ENCODE measurements at places on chromosomes 1 and 21.

GRCh38 chr21:33219954-33220353 is 9.8 kb upstream of the IFNAR2 start:
- no peak for DNase-seq

DNA sequence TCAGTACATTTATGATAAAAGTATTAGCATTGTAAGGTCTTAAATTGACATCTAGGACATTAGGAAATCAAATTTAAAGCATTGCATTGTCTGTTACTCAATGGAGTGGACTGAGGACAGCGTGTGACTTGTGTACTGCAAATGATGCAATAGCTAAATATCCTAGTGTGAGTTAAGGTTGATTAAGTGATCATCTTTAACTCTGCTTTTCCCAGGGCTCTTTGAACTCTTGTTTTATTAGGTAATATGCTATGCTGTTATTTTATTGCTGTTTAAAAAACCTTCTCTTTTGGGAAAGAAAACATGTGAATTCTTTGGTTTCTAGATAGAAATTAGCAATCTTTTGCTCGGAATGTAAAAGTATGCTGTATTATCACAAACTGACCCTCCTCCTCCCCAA is 38.6 kb downstream of the NFIA start:
- no peak for DNase-seq

- no peak for DNase-seq
These were observed 79.3 kb downstream of the HMCN1 start for GRCh38 chr1:185813401-185813979.

DNA sequence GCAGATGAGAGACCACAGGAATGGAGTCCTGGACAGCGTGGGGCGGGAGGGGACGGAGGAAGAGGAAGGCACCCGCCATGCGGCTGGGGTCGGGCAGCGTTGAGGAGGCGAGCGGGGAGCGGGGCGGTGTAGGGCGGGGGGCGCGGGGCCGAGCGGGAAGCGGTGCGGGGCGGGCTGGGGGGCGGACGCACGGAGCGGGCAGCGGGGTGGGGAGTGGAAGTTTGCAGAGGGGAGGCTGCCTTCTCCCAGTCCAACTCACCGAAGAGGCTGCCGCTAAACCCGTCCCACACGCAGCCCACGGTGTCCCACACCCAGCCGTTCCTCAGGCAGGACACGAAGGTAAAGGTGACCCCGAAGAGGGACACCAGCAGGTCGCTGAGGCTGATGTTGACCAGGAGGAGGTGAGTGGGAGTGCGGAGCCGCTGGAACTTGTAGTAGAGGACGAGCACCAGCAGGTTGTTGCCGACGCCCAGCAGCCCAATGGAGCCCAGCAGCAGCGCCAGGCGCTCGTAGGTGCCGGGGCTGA is 483 bp downstream of the CHML start:
- peak; percentile 67 for DNase-seq

DNA sequence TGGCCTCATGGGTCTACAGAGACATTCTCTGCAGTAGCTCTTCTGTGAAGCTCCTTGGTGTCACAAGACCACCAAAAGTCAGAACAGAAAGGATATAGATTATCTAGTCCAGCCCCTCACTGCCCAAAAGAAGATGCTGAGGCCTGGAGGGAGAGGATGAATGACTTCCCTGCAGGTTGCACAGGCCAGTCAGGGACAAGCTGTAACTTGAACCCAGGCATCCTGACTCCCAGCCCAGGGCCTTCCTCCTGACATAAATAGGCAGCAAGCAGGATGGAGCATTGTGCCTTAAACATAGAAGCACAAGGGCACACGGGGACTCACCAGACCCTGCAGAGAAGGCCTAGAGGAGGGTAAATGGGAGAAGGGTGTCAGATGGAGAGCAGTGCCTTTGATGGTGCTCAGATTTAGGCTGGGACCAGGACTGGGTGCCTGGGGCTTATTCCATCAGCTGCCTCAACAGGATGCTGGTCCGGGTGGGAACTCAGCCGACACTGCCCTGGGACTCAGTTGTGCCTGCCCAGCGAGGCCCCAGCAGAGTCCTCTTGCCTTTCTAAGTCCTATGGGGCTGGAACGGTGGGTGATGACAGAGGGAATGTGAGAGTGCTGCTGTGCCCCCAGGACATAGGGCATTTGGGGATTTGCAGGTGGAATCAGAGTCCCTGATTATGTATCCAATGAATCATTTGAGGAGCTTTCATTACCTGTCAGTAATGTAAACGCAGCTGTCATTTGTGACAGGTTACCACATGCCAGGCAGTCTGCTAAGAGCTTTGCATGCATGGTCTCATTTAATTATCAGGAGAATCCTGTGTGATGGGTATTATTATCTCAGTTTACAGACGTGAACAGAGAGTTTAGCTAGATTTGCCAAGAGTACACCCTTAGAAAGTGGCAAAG is 13.2 kb downstream of the S100A7A start:
- DNase-seq, result no peak

DNA sequence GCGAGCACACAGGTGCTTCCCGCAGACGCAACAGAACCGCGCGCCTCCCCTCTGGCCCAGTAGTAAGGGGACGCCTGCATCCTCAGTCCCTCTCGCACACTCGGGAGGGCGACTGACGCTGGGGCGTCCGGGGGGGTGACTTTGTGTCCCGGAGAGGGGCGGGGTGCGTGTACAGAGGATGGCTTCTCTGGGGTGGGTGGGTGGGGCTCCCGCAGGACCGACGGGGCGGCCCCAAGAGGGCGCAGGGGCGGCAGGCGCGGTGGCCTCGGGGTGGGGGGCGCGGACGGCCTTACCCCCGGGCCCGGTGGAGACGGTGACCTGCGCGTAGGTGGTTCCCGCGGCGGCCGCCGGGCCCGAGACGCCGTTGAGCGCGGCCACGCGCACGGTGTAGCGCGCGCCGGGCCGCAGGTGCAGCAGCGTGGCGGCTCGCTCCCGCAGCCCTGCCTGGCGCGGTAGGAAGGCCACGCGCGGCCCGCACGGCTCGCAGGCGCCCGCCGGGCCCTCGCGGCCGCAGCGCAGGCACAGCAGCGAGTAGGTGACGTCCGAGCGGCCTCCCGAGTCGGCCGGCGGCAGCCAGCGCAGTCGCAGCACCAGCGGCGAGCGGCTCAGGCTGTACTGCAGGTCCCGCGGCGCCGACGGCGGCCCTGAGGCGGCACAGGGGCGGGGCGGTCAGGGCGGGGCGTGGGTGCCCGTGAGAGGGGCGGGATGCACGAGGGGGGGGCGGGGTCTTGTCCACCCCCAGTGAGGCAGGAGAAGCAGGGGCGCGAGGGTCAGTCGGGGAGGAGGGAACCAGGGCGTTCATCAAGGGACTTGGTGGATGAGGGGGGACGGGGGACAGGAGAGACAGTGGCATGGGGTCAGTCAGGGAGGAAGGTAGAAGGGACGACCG is 12.1 kb downstream of the EPHA10 start:
- no peak for DNase-seq

GRCh38 chr1:29062157-29062942 is 61.4 kb downstream of the TMEM200B start:
- DNase-seq, result no peak

DNA sequence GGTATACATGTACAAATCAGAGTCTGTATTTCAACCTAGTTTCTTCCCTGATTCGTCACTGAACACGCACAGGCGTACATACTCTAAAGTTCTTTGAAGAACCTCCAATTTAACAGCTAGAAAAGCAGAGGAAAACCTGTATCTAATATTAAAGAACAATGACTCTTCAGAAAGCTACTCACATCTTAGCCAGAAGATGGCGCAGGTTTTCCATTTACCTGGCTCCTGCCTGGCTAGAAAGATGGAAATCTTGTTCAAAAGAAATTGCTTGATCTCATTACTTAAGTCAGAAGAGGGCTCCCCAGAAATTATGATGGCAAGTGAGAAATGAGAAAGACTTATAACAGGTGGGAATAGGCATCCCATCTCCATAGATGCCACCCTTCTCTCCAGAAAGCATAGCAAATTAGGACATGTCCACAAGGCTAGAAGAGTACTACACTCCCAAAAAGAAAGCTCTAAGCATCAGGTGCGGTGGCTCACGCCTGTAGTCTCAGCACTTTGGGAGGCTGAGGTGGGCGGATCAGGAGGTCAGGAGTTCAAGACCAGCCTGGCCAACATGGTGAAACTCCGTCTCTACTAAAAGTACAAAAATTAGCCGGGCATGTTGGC is 19.0 kb upstream of the L1TD1 start:
- no peak for DNase-seq

- DNase-seq, result no peak
These were observed 54.0 kb downstream of the KLHL20 start for GRCh38 chr1:173768827-173769226.

DNA sequence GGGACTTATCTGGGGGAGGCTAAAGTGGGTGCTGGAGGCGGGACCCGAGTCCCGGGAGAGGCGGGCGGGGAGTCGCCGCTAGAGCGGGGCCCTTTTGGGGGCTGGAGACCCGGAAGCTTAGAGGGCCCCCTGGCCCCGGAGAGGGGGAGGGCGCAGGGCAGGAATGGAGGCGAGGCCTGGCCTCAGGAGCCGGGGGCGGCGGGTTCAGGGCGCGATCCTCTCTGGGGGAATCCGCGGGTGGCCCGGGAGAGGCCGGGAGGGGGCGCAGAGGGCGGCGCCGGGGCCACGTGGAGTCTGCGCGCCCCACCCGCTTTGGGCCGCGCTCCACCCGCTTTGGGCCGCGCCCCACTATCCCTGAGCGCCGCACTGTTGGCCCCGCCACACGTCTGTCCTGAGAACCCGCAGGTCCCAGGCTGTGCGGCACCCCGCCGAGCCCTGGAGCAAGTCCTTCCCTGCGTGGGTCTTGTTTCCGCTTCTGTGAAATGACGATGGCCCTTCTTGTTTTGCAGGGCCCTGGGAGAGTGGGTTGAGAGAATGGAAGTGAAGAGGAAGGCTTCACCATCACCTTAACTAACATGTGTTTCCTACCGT is 84.4 kb downstream of the NKAIN1 start:
- peak; percentile 76 for DNase-seq

- no peak for DNase-seq
These were observed 24.5 kb upstream of the CCN1 start for GRCh38 chr1:85555867-85556573.

GRCh38 chr1:168136709-168137514 is at the start of gene GPR161:
GPR161 (minus strand) TSS chr1:168136930; CDS start chr1:168104850, 32,080 bp downstream.
- peak; percentile 75 for DNase-seq

DNA sequence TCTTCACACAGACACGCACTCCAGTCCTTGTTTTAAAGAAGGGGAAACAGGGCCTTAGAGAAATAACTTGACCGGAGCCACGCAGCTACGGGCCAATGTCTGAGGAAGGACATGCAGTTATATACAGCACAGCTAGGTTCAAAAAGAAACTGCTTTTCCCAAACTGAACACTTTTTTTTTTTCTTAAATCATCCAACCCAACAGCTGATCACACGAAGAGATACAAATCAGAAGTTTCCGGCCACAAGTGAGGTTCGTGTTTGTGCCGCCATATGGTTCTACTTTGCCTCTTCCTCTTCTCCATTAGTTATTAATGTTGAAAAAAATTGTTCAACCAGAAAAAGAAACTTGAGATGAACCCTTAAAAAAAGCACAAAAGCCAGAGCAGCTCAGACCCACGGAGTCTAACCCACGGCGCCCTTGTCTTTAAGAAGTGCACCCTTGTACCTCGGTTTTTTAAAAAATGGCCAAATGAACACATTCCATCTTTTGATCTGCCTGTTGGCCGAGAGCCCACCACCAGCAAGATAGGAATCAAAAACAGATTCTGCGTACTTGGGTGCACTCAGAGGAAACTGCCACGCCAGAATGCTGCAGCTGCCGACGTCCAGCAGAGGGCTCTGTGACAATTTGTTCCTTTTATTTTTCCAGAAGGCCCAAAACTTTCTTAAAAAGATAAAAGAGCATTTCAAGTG is 78.9 kb downstream of the SLC66A1 start:
- DNase-seq, result peak; percentile 82

DNA sequence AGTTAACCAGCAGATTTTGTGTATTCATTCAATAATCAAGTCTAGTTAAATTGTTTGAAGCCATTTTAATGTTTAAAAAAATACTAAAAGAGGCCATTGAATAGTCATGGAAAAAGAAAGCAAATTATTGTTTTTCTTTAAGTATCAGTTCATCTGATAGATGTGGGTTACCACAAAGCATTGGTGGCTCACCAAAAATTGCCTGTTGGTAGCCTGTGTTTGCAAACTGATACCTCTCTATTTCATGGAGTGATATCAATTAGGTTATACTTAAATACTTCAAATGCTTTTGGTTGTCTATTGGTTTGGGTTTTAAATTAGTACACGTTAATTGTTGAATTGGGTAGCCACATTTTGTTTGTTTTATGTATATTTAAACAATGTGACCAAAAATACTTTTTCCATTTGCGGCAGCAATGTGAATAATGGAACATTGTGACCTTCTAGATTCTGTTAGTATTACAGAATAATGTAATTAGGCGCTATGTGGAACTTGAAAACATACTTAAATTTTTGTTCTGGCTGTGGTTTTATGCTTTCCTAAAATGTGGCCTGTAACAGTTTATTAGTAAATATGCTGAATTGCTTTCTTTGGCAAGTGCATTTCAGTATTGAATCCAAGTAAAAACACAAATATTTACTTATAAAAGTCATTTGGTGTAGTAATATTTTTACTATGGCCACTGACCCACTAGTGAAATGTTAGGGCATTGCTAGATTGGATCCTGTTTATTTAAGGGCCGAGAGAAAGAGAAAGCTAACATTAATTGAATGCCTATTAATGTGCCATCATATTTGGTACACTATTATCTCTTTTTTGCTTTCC is 37.1 kb upstream of the NBL1 start:
- DNase-seq, result no peak

- DNase-seq, result no peak
These were observed 17.9 kb upstream of the HSPG2 start for GRCh38 chr1:21955058-21955457.

DNA sequence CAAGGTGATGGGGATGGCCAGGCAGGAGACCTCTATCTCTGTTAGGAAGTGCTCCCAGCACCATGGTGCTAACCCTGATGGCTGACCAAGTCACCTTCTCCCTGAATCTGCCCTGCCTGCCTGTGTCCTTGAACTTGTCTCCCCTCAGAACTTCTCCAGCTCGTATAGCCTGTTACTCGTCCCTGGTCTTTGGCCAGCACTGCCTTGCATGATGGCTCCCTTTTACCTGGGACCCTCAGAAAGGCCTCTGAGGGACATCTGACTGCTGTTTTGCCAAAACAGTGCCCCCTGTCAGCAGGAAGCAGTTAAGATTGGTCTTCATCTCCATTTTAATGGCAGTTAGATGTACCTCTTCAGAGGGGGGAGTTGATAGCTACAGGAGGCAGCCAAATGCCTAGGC is 148.3 kb downstream of the RHOU start:
- DNase-seq, result no peak

DNA sequence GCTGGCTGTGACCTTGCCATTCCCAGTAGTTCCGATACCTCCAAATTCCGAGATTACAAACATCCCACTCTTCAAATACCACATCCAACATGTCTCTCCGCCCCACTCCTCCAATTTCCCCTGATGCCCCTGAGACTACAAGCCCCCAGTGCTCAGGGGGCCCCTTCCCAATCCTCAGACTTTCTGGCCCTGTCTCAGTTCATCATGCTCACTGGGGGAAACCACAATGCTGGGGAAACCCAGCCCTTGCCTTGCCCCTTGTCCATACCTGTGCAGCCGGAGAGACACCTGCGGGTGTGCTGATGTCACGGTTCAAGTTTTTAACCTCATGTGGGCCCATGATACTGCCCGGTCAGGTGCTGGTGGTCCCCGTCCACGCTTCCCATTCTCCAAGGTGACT is 226.6 kb downstream of the CAMTA1 start:
- no peak for DNase-seq

All from sciatic nerve (tissue), 2 donors.